ENCODE measurements at places on chromosomes 11 and 22.

DNA sequence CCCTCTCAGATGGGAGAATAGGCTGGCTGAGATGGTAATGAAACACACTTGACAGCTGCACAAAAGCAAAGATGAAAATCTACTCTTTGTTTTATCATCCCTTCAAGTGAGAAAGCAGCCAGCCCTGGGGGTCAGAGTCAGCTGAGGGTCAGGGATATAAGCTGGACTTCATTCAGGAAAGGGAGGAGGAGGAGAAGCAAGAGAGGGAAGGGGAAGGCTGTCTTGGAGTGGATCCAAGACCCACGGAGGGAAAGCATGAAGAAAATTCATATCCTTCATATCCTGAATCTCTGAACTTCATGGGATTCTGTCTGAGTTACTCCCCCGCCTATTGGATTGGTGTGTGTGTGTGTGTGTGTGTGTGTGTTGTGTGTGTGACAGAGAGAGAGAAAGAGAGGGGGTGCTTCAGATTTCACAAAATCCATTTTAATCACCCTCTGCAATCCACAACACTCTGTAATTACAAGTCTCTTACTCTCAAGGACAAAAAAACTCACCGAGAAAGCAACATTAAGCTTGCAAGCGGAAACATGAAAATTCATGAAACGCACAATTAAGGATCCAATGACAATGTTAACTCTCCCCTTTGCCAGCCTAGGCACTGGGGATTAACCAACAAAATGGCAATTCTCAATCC, 327.7 kb downstream of the TENM4 start:
- ATAC-seq: no peak

- ATAC-seq: no peak
Observed at GRCh38 chr22:18095101-18095805, 15.4 kb upstream of the TUBA8 start.

GRCh38 chr11:102279641-102280170, 37.6 kb upstream of the BIRC3 start:
- ATAC-seq: peak; percentile 13

- ATAC-seq: no peak
Observed at GRCh38 chr11:134142536-134142935, 73.7 kb downstream of the JAM3 start.

- peak; percentile 97 for ATAC-seq
Observed at GRCh38 chr11:5123802-5124521, 14.2 kb downstream of the OR52A5 start.

- ATAC-seq: peak; percentile 7
Observed at GRCh38 chr11:118895093-118896039, 11.7 kb downstream of the CXCR5 start.
